ENCODE measurements at places on chromosomes 6 and 20. TPM values are rescaled to one million over a fixed set of nuclear protein-coding genes. Genes with fewer than 3 reads are reported as not detected.

Gene CALHM4
- not detected for total RNA-seq

Gene TNFRSF6B
- not detected for total RNA-seq

Gene BMP5
- total RNA-seq: 0.20 TPM

Gene SLC24A3
- not detected for total RNA-seq

Gene LYRM2
- 16.7 TPM for total RNA-seq

DNA sequence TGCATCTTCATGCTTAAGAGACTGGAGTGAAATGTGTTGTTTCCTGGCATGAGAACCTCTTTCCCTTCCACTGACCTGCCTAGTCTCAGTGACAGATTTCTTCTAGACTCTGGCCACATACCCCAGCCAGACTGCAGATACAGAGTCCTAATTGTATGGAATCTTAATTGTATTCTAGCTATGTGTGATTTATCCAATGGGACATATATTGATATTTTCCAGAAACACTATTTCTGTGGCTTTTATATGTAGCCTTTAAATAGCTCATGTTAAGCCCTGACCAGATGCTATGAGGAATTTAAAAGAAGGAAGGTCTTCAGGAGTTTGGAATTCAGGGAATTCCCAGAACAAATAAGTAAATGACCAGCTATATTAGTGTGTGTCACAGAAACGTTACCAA, 99.0 kb downstream of the FIG4 start:
- H3K4me1 ChIP-seq: peaks cover 45% of the 10 kb centered on the region
- DNase-seq: peak; percentile 46
- no peak overlapping the region for H3K4me3 ChIP-seq
- H3K36me3 ChIP-seq: no peaks in the 10 kb centered on the region
- H3K27me3 ChIP-seq: no peaks in the 10 kb centered on the region

DNA sequence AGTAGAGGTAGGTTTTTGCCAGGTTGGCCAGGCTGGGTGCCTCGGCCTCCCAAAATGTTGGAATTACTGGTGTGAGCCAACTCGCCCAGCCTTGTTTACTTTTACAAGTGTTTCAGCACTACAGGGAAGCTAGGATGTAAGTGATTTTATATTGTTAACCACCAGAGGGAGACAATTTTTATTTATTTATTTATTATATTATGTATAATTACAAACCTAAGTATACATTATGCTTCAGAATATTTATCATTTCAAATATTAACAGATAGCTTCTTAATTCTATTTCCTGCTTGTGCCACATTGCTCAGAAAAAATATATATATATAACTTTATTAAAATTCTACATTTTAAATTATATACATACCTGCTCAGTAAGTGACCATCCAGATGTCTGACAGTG, 9.8 kb downstream of the MMUT start:
- H3K36me3 ChIP-seq: peaks cover 5% of the 10 kb centered on the region
- H3K27ac ChIP-seq: no peak overlapping the region
- H3K4me1 ChIP-seq: no peaks in the 10 kb centered on the region
- no peak for DNase-seq
- H3K27me3 ChIP-seq: no peaks in the 10 kb centered on the region

DNA sequence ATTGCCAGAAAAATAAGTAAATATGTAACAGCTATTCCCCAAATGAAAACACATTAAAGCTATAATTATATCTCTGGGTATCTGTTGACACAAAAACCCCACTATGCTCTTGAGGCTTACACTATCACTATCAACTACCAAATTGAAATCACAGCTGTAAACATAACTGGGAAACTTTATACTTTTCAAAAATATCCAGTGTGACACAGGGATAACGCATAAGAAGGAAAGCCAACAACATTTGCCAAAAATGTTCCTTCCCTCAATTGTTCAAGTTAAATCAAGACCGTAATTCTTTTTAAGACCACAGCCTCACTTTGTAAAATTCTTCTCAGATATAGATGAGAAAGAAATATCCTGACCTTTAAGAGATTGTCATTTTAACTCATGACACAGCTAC, 3.1 kb downstream of the ZHX3 start:
- peaks cover 21% of the 10 kb centered on the region for H3K4me1 ChIP-seq
- H3K27me3 ChIP-seq: no peaks in the 10 kb centered on the region
- no peak for DNase-seq
- no peak overlapping the region for H3K4me3 ChIP-seq
- no peaks in the 10 kb centered on the region for H3K36me3 ChIP-seq

DNA sequence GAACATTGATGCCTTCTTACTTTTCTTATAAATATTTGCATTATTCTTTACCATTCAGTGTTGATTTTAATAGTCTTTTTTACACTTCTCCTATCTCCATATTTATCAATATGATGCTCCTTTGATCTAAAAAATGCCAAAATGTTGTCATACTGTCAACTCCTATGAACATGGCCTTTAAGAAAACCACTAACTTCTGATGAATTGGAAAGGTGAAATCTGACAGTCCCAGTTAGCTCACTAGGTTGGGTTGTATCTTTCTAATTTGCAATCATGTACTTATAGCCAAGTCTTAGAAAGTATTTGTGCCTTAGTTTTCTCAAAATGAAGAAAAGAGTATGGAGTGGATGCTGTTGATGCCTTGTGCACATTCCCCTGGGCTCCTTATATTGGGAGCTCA, 75.4 kb upstream of the SPACA1 start:
- no peaks in the 10 kb centered on the region for H3K4me1 ChIP-seq
- H3K27me3 ChIP-seq: peaks cover 23% of the 10 kb centered on the region
- no peak overlapping the region for H3K4me3 ChIP-seq
- no peak for DNase-seq

DNA sequence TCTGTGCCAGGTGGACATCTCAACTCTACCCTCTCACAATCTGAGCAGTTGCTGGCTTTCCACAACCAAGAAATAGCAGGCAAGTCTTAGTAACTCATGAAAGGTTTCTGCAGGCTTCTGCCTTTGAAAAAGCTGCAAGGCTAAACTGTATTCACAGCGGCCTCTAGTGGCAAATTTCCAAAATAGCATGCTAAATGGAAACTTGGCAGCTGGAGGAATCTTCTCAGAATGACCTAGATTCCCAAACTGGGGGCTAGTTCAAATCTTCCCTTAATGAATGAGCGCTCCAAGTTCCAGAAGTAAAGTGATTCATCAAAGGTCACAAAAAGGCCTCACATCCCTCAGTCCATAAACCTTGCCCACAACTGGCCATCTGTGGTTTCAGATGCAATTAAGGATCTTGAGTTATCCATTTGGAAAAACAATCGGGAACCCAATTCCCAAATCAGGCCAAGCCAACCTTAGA, 11.9 kb upstream of the CPNE5 start:
- H3K27me3 ChIP-seq: no peaks in the 10 kb centered on the region
- peaks cover 28% of the 10 kb centered on the region for H3K36me3 ChIP-seq
- no peak overlapping the region for H3K27ac ChIP-seq
- DNase-seq: peak; percentile 34

DNA sequence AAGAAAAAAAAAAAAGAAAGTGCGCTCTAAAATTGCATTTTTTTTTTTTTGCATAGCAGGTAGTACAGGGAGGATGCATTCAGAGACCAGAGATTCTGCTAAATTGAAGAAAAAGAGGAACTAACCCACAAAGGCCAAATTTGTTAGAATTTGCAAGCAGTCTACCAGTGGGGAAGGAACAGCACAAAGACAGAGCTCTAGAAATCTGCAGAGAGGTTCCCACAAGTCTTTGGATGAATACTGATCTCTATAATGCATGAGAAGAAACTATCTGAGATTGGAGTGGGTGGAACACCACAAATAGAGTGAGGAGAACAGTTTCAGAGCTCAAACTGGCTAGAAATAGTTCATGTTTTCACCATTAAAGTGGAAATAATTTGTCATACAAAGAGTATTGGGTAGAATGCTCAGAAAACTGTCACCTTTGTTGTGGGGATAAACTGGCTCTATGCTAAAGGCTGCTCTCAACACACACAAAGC, 79.6 kb upstream of the AHI1 start:
- no peak overlapping the region for H3K27ac ChIP-seq
- DNase-seq: no peak
- H3K4me3 ChIP-seq: no peak overlapping the region

DNA sequence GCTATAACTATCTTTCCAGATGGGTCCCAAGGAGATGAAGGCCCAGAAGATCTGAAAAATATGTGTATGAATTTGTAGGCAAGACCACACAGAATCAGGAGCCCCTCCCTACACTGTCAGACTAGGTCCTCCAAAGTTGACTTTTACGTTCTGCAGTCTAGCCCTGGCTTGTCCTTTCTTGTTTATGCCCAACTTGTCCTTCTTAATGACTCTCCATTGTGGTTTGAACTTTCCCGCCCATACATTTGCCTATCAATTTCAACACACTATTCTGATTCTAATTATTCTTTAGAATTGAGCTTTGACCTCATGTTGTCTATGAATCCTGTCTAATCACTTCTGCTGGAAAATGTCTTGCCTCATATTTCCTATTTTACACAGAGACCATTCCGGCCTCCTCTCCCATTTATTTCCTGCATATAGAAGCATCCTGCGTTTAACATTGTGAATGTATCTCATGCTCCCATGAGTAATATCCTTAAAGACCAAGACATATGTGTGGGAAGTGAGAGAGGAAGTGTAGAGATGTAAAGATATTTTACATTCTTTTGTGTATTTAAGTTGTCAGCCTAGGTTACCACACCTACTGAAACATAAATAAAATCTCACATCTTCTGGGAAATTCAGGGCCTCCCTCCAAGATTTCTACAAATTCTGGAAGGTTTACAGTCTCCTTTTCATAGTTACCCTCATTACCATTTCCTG, 348.3 kb downstream of the BCKDHB start:
- H3K27me3 ChIP-seq: no peaks in the 10 kb centered on the region
- H3K27ac ChIP-seq: peak overlapping the region; percentile 60
- H3K4me3 ChIP-seq: no peak overlapping the region
- peaks cover 3% of the 10 kb centered on the region for H3K36me3 ChIP-seq

DNA sequence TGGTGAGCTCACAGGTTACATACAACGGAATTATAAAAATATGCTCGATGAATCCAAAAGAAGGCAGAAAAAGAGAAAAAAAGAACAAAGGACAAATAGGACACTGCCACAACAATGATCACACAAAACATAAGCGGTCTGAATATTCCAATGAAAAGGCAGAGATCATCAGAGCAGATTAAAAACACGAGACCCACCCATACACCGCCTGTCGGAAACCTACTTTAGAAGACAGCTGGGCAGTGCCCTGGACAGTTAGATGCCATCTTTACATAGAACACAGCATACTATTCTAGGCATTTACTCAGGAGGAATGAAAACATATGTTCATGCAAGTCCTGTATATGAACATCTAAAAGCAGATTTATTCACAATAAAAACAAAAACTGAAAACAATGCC, 204.1 kb downstream of the TTLL2 start:
- peaks cover 98% of the 10 kb centered on the region for H3K27me3 ChIP-seq
- H3K4me1 ChIP-seq: no peaks in the 10 kb centered on the region
- no peak for DNase-seq
- no peak overlapping the region for H3K4me3 ChIP-seq
- H3K27ac ChIP-seq: no peak overlapping the region

GRCh38 chr6:24659561-24659960, 7.1 kb downstream of the TDP2 start:
- H3K4me1 ChIP-seq: peaks cover 78% of the 10 kb centered on the region
- H3K36me3 ChIP-seq: peaks cover 72% of the 10 kb centered on the region
- DNase-seq: no peak
- peak overlapping the region; percentile 36 for H3K4me3 ChIP-seq
- H3K27ac ChIP-seq: peak overlapping the region; percentile 99

All from PC-9 (cell line).